Uterus (tissue), 4 donors: ENCODE measurements at places on chromosomes 12 and 14. TPM values are rescaled to one million over a fixed set of nuclear protein-coding genes. Genes with fewer than 3 reads are reported as not detected.

DNA sequence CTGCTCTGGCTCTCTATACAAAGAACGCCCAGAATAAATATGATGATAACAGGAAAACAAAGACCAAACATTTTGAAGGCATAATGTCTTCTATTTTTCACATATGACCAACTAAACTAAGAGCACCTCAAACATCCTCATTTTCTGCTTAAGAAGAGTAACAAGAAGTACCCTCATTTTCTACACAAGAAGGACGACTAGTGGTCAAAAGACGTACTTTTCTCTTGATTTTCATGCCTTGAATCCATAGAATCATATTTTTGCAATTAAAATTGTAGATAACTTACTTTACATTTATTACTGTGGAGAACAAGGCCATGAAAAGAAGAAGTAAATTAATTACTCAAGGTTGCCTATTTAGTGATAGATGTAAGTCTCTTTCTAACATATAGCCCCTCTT is 358.6 kb downstream of the DUSP6 start:
- H3K4me1 ChIP-seq: no peaks in the 10 kb centered on the region
- no peak overlapping the region for H3K27ac ChIP-seq
- H3K27me3 ChIP-seq: no peaks in the 10 kb centered on the region

DNA sequence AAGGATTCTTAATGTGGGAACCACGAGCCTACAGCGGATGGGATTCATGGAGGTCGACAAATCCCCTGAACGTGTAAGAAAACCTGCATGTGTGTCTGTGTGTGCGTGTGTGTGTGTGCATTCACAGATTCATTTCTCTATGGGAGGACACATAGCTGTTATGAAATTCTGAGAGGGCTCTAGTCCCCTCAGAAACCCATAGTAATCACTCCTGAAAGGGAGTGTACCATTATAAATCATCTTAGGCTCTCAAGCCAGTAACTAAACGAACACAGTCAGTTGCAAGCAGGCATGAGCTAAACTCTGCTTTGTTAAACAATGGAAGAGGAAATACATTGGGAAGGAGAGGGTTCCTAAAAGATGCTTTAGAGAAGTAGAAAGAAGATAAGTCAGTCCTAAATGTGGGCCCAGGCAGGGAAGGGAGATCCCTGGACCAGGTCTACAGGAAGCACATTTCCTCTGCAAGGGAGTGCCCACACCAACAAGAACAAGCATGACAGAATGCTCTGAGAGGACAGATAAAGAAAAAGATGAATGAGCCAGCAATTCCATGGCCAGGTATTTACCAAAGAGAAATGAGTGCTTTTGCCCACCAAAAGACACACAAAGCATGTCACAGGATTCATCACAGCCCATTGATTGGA is 91.3 kb downstream of the ITPR2 start:
- no peaks in the 10 kb centered on the region for H3K27me3 ChIP-seq
- H3K4me3 ChIP-seq: no peak overlapping the region
- H3K36me3 ChIP-seq: no peaks in the 10 kb centered on the region
- no peak for DNase-seq
- peak overlapping the region; percentile 54 for H3K27ac ChIP-seq

- H3K27me3 ChIP-seq: no peaks in the 10 kb centered on the region
- DNase-seq: no peak
- peaks cover 8% of the 10 kb centered on the region for H3K4me1 ChIP-seq
Measured at GRCh38 chr12:102063069-102063468, 1.3 kb upstream of the WASHC3 start.

DNA sequence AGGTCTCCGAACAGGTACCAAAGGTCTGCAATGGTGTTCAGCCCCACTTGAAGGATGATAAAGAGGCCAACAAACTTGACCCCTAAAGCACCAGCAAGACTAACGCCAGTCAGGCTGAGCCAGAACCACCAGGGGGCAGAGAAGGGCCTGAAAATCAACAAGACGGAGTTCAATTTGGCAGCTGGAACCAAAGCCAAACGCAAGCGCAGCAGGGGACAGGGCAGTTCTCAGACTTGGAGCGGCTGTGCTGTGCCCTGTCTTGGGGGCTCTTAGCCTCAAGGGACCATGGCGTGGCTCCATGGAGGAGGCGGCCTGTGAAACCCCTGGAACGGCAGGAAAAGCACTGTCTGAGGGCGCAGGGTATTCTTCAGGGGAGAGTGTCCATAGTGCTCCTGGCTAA is 19.6 kb downstream of the POMT2 start:
- no peak overlapping the region for H3K27ac ChIP-seq
- DNase-seq: peak; percentile 84
- H3K27me3 ChIP-seq: no peaks in the 10 kb centered on the region
- peaks cover 4% of the 10 kb centered on the region for H3K4me1 ChIP-seq
- H3K36me3 ChIP-seq: no peaks in the 10 kb centered on the region

DNA sequence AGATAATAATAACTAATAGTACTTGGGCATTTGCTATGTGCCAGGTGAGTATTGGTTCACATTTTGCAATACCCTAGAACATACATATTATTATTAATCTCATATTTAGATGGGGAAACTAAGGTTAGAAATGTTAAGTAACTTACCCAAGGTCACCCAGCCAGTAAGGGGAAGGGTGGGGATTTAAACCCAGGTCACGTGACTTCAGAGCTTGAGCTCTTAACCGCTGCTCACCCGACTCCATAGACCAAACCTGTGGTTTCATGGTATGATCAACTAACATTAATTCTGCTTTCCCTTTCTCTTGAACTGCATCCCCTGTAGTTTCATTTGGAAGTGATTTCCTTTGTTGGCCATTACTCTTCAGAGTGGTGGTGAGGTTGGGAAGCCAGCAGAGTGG is 242.3 kb downstream of the NRXN3 start:
- no peak overlapping the region for H3K27ac ChIP-seq
- H3K27me3 ChIP-seq: no peaks in the 10 kb centered on the region
- DNase-seq: no peak
- no peak overlapping the region for H3K4me3 ChIP-seq

- no peaks in the 10 kb centered on the region for H3K4me1 ChIP-seq
- H3K27ac ChIP-seq: no peak overlapping the region
- H3K36me3 ChIP-seq: no peaks in the 10 kb centered on the region
- no peaks in the 10 kb centered on the region for H3K27me3 ChIP-seq
Measured at GRCh38 chr14:43903209-43903608, 603.9 kb downstream of the FSCB start.

GRCh38 chr14:88749139-88749538 is 43.6 kb downstream of the EML5 start:
- H3K36me3 ChIP-seq: no peaks in the 10 kb centered on the region
- no peaks in the 10 kb centered on the region for H3K27me3 ChIP-seq
- H3K4me1 ChIP-seq: no peaks in the 10 kb centered on the region
- no peak overlapping the region for H3K4me3 ChIP-seq
- no peak overlapping the region for H3K27ac ChIP-seq
- no peak for DNase-seq

DNA sequence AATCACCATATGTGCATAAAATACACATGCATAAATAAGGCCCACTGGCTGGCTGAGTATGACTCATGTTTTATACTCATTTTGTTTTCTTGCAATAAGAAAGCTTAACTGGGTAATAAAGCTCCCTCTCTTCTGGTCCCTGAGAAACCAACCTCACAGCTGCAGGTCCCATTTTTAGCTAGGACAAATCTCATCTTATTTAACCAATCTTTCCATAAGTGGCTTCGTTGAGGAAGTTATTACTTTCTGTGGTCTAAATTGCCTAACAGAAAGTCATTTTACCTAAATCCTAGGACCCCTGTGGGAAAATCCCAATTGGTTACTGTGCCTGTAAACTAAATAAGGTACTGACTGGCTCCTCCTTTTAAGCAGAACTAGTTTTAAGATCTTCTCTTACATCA is 232.8 kb upstream of the FBXO33 start:
- H3K27ac ChIP-seq: no peak overlapping the region
- no peaks in the 10 kb centered on the region for H3K36me3 ChIP-seq
- no peaks in the 10 kb centered on the region for H3K4me1 ChIP-seq
- no peaks in the 10 kb centered on the region for H3K27me3 ChIP-seq

DNA sequence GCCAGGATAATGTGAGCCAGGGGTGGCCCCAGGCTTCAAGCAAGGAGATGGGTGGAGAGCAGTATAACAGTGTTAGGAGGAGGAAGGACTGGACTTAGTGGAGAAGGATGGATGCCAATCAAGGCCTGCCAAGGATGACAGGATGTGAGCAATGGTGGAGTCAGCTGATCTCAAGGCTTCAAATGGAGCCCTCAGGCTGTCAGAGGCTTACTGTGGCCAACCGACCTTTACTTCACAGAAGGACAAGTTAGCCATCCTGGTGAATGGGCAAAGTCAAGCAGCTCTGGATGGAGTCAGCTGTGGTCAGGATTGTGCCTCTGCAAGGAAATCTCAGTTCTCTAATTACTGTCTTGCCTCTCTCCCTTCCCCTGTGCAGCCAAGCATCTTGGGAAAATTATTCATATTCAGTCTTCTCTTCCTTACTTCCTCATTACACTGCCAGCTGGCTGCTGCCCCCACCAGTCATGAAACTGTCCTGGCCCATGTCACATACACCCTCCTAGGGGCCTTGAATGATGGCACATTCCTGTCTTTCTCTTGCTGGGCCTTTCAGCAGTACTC is 7.6 kb upstream of the STAT6 start:
- H3K27me3 ChIP-seq: no peaks in the 10 kb centered on the region
- H3K36me3 ChIP-seq: no peaks in the 10 kb centered on the region
- H3K27ac ChIP-seq: no peak overlapping the region
- no peaks in the 10 kb centered on the region for H3K4me1 ChIP-seq

- no peaks in the 10 kb centered on the region for H3K4me1 ChIP-seq
- H3K27me3 ChIP-seq: no peaks in the 10 kb centered on the region
- no peak overlapping the region for H3K4me3 ChIP-seq
Measured at GRCh38 chr12:98469109-98469508, 46.3 kb upstream of the TMPO start.

GRCh38 chr14:100865682-100866591 is 37.6 kb downstream of the RTL1 start:
- no peaks in the 10 kb centered on the region for H3K4me1 ChIP-seq
- no peaks in the 10 kb centered on the region for H3K27me3 ChIP-seq
- H3K36me3 ChIP-seq: no peaks in the 10 kb centered on the region

GRCh38 chr14:68668531-68668930 is 124.3 kb downstream of the ZFP36L1 start:
- DNase-seq: peak; percentile 16
- peaks cover 41% of the 10 kb centered on the region for H3K4me1 ChIP-seq
- H3K27ac ChIP-seq: peak overlapping the region; percentile 88
- H3K36me3 ChIP-seq: no peaks in the 10 kb centered on the region
- H3K4me3 ChIP-seq: no peak overlapping the region

GRCh38 chr14:68788996-68789820 is 3.7 kb downstream of the ZFP36L1 start:
- peak overlapping the region; percentile 96 for H3K27ac ChIP-seq
- peak; percentile 86 for DNase-seq
- H3K4me3 ChIP-seq: peak overlapping the region; percentile 78
- H3K27me3 ChIP-seq: no peaks in the 10 kb centered on the region
- no peaks in the 10 kb centered on the region for H3K4me1 ChIP-seq

DNA sequence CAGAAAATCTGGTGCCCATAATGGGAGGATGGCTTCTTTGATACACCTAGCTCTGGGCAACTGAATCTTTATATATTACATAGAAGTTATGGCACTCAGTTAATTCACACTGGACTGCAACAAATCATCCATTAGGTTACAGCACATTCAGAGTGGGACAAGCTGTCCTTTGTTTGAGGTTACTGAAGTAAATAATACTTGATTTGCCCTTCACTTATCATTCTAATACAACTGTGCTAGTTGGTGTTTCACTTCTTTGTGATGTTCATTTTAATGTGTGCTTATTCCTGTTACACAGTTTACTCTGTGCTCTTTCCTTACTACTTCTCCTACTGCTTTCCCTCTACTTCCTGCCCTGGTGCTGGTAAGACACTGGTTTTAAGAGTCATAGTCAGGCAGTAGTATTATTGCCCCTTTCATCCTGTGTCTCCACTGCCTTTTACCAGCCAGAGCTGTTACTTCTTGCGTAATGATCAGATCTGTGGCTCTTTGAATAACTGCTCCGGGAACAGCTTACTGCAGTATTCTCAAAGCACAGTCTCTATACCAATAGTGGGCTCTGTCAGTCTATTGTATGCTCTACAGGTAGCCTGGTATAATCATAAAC is 36.4 kb upstream of the GXYLT1 start:
- H3K4me3 ChIP-seq: no peak overlapping the region
- H3K36me3 ChIP-seq: no peaks in the 10 kb centered on the region
- H3K4me1 ChIP-seq: no peaks in the 10 kb centered on the region
- H3K27me3 ChIP-seq: no peaks in the 10 kb centered on the region

DNA sequence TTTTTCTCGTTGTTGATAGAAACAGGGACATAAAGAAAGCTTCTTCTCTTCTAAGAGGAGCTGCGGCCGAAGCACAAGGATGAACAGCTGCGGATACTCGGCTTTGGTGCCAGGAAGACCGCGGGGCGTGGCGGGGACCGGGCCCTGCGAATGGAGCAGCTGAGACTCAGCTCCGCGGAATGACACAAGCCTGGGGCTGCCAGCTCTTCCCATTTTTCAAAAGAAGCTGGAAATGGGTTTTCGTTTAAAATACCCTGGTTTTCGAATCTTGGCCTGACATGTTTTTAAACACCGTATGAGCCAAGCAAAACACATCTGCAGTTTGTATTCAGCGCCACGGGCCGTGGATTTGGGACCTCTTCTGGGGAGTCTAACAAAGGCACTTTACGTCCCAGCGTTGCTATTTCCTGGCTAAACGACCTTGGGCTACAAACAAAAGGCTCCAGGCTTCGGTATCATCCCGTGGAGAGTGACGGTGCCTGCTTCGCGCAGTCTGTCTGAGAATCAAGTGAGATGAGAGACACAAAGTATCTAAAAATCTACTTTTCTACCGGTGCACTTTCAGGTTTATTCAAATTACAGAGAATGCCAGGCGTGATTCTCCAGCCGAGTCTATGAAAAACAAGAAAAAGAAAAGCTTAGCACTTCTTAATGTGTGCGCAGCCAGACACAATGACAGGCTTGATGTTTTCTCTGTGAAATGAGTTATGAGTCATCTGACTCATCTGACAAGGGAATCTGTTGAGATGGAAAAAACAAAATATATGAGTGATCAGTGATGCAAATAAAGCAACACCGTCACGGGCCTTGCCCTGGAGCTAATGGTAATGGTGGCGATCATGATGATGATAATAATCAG is 114.0 kb upstream of the TMEM132D start:
- no peak for DNase-seq
- no peaks in the 10 kb centered on the region for H3K36me3 ChIP-seq
- H3K4me1 ChIP-seq: no peaks in the 10 kb centered on the region
- no peak overlapping the region for H3K27ac ChIP-seq

DNA sequence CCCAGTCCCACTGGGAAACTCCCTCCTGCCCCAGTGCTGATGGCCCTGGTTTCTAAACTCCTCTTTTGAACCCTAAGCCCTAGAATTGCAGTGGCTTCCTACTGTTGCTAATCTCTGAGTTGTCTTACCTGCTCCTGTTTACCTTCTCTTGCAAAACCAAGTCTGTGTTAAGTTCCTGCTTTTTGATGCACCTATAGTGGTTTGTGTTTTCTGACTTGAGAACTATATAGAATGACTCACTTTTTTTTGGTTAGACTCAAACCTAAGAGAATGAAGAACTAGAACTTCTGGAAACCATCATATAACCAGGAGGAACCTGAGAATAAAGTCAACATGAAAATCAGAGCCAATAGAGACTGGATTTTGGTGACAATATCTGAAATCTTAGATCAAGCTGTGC is 5.5 kb upstream of the GAS2L3 start:
- no peak overlapping the region for H3K27ac ChIP-seq
- no peak for DNase-seq
- no peak overlapping the region for H3K4me3 ChIP-seq
- H3K4me1 ChIP-seq: no peaks in the 10 kb centered on the region

Gene ADAM20
- not detected for total RNA-seq

Gene HHIPL1
- 1.5 TPM for total RNA-seq

Gene TAS2R50
- total RNA-seq: 1.2 TPM
